ENCODE measurements at places on chromosomes 3 and 15.
A peak's percentile ranks its signal among the peaks of the same experiment; 100 is the strongest.

DNA sequence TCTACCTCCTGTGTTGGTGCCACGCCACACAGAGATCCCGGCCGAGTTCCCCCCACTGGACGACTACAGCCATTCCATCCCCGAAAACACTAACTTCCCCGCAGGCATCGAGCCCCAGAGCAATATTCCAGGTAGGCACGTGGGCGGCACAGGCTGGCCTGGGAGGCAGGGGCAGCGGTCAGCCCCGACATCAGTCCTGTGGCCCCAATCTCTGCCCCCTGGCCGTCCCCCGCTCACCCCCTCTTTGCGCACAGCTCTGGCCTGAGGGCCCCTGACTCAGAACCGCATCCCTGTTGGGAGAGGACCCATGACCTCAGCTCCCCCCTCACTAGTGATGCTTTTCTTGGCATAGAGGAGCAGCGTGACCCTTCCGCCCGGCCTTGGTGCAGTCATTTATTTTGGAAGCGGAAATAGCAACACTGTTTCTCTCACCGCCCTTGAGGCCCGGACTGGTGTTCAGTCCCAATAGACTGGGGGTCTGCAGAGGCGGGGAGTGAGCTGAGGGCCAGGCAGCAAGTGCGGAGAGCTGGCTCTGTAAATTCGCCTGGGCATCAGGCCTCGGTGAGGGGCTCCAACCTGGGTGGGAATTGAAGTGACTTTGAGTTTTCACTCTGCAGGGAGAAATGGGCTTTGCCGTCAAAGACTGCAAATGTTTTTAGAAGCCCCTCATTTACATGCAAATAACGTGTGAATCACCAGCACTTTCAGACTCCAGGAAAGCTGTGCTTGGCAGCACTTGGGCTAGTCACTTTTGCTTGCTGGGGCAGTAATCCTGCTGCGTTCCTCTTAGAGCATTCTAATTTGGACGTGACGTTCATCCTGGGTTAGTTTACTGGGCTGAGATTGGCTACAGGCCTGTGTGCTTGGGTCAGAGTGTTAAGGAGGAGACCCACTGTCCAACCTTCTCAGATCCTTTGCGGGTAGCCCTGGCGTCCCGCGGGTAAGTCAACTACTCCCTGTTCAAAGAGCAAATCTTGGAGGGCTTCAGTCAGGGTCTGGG, 88.9 kb downstream of the AAGAB start:
- DNase-seq: no peak

GRCh38 chr3:13455644-13456043, 24.5 kb upstream of the HDAC11 start:
- no peak for DNase-seq

GRCh38 chr3:86990012-86990733, 776 bp downstream of the VGLL3 start:
- no peak for DNase-seq

DNA sequence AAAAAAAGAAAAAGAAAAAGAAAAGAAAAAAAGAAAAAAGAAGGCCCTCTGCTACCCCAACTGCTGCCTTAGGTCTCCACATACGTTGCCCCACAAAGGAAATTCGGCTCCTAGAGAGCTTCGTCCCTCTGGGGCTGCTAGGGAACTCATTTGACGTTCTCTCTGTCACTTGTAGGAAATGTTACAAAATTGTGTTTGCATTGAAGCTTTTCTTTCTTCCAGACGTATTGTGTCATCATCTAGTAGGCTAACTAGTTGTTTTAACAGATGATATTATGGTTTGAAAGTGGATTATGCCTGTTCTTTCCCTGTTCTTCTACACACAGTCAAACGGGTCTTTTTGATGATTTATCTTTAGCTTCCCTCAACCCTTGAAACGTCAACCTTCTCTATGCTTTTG, 125.3 kb downstream of the BDH1 start:
- DNase-seq: no peak

DNA sequence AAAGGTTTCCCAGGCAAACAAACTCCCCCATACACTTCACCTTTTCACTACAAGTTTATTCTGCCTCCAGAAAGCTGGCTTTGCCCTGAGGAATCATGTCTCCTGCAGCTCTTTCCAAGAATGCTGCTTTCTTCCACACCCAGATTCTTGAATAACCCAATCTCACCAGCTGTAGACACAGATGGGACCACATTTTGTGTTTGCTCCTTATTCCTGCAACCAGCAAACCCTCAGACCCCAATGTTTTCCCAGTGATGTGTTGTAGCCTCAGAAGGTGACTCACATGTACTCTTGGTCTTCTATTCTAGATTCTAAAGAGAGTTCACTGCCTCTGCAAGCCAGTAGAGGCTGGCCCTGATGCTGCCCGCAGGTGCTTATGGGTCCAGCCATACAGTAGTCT, 23.6 kb upstream of the TRIM59 start:
- DNase-seq: no peak

DNA sequence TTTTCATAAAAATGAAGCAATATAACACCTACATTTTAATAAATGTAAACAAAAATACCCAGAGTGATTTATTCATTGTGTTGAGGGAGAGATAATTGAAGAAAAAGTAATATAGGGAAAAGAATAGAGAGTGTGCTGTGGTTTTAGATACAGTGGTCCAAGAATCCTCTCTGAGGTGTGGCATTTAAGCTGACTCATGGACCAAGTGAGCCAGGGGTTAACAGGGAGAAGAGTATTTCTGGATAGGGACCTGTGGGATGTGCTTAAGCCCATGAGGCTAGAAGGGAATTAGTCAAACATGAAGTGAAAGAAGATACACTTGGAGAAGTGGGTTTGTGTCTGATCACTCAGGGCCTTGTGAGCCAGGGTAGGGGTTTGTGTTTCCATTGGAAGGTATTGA, 680.7 kb upstream of the GRM7 start:
- no peak for DNase-seq

- DNase-seq: no peak
These were observed 201.1 kb downstream of the NR1D2 start for GRCh38 chr3:24145981-24146822.

DNA sequence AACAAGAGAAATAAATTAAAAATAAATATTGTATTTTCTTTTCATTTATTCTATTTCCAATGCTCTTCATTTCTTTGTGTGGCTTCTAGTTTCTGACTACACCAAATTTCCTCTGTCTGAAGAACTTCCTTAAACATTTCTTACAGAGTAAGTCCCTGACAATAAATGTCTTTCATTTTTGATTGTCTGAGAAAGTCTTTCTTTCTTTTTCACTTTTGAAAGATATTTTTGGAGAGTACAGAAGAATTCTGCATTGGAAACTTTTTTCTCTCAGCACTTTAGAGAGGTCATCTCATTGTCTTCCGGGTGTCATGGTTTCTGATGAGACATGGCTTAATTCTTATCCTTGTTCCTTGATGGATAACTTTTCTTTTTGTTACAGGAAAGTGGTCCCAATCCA, 119.6 kb downstream of the MOBP start:
- no peak for DNase-seq

DNA sequence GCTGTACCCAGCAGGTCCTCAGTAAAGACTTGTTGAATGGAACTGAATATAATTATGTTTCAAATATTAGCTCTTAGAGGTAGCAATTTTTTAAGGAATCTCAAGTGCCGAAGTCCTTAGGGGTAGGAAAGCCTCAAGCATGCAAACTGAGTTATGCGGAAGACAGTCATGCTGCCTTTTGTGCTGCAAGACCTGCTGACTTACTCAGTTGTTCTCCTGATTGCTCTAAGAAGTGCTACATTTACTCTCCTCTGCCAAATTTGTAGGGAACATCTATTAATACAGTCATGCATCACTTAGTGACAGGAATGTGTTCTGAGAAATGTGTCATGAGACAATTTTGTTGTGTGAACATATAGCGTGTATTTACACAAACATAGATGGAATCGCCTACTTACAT, 325.6 kb upstream of the AZI2 start:
- DNase-seq: no peak

DNA sequence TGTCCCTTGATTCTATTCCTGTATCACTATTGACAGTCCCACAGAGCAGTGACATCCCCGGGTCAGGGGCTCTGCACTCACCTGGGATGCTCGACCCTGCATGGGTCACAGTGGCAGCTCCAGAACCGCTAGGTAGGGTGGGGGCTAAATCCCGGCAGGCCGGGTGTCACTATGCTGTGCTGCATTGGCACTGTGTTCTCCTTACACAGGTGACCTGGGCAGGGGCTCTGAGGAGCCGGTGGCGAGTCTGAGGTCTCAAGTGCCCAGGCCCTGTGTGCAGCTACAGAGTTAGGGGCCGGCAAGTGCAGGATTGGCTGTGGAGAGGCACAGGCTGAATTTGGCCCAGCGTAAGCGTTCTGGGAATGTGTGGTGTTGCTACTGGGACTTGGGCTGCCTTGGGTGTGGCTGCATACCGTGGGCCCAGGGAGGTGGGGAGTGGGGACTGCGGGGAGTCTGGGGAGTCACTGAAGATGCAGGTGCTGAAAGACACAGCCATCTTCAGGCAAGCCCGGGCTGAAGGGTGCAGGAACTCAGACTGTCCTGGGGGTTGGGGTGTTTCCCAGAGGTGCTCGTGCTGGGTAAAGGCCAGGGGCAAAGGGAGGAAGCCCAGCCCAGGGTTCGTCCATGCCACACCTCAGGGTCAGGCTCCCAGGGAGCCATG, 102.6 kb upstream of the PRR20G start:
- no peak for DNase-seq

DNA sequence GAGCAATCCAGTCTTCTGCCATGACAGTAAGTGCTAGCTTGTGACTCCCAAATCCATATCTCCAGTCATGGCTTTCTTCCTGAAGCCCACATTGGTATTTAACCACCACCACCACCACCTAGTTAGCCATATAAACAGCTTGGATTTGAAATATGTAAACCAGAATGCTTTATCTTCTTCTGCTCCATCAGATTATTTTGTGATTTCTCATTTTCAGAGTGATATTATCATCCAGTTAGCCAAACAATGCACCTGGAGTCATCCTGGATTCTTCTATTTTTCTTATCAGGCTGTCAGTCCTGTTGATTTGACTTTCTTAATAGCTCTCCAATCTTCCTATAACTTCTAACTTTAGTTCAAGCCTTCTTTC, 124.3 kb upstream of the PTX3 start:
- no peak for DNase-seq

DNA sequence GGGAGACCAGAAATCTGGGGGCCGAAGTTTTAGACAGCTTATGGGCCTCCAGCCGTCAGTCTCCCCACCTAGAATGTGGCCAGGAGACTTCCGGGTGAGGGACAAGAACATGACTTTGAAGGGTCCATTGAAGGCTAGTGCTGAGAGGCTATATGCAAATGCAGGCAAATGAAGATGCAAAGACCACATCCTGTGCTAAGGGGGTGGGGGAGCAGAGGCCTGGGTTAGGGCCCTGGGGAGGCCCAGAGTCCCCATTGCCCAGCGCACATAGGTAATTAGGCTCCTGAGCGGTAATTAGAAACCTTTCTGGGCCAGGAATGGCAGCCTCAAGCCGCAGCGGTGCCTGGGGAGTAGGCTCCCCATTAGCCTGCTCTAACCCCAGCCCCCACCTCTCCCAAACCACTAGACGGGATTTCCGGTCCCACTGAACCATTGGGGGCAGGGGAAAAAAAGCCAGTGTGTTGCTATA, 6.8 kb downstream of the CSK start:
- peak; percentile 59 for DNase-seq

- no peak for DNase-seq
These were observed 4.4 kb upstream of the CD200R1 start for GRCh38 chr3:112979244-112979832.

GRCh38 chr15:31013863-31014607, 22.6 kb upstream of the MTMR10 start:
- no peak for DNase-seq

- DNase-seq: no peak
These were observed 514 bp downstream of the IGF2BP2 start for GRCh38 chr3:185824051-185825005.

- no peak for DNase-seq
These were observed 33.0 kb downstream of the BLM start for GRCh38 chr15:90750186-90750585.

DNA sequence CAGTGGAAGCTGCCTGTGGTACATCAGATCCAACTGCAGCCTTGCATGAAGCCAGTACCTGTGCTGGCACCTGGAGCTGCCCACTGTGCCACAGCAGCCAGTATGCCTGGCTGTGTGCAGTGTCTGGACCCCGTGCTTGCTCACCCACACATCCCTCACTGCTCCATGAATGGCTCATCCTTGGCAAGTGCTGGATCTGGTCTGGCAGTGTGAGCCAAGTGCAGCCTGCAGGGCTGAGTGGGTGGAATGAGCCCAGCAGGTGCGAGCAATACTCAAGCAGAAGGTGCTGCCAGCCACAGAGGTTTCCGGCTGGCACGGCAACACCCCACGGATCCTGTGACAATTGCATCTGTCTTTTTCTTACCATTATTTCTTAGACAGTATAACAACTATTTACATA, 488.2 kb upstream of the ROBO2 start:
- no peak for DNase-seq

DNA sequence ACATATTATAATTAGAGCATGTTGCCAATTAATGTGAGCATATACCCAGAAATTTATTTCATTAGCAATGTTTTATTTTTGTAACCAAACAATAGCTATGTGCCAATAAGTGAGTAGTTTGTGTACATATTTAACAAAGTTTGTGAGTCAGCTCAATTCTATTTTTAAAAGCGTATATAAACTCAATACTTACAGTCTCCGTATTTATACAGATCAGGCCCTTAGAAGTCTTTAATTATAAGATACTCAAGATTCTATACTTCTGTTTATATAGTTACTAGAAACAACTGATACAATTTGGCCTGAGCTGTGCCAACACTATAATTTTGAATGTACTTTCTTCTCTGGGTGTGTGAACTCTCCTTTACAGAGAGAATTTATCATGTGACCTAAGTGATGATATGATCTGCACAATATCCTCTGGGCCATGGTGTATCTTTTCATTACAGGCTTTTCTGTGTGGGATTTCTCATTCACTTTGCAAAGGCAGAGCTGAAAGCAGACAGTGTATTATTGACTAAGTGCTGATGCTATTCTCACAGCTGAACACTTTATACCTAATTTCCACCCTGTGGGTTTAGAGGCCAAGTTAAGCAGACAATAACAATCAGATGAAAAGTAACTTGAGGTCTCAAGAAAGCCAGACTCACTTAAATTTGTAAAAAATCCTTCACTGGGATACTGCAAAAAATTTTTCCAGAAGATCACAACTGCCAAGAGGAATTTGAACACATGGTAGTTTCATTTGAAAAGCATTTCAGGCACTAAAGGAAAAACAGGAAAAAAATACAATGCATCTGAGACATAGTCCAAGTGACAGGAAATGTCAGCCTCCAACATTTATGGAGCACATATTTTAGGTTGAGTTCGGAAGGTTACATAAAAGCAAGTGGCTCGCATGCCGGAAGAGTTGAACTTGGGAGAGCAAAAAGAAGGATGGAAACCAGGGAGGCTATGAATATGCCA, 277.9 kb upstream of the SEMA6D start:
- DNase-seq: no peak
